ENCODE measurements at places on chromosomes 16 and 17.

DNA sequence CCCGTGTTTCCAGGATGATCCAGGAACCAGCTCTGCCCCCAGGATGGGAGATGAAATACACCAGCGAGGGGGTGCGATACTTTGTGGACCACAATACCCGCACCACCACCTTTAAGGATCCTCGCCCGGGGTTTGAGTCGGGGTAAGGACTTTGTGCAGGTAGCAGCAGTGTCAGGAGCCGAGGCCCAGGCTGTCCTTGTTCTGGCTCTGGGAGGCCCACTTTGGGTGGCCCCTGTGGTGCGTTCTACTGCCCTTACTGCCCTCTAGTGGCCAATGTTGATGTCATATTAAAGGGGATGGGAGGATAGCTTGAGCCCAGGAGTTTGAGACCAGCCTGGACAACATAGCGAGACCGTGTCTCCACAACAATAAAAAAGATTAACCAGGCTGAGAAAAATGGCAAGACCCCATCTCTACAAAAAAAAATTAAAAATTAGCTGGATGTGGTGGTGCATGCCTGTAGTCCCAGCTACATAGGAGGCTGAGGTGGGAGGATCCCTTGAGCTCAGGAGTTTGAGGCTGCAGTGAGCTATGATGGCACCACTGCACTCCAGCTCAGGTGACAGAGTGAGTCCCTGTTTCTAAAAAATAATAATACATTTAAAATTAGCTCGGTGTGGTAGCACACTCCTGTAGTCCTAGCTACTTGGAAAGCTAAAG lies 20.9 kb upstream of the CLEC18A start:
- DNase-seq: peak; percentile 22

DNA sequence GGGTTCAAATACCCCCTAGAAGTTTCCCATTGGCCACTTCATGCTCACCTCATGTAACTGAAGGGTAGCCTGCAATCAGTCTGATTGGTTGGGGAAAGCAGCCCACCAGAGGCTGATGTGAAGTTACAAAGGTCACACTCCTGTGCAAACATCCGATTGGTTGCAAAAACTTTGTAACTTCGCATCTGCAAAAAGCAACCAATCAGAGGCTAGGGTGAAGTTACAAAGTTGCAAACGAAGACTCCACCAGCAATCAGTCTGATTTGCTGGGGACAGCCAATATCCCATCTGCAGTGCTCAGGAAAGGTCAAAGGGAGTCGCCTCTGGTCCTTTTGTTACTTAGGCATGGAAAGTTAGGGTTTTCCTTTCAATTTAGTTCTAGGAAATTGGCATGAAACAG lies 40.1 kb downstream of the TAOK1 start:
- DNase-seq: no peak

- DNase-seq: no peak
Observed at GRCh38 chr17:63649813-63650212, 27.6 kb downstream of the MAP3K3 start.

GRCh38 chr17:34015253-34015652 lies 239.8 kb upstream of the CCL2 start:
- no peak for DNase-seq

GRCh38 chr17:80259457-80260068 lies 1.1 kb upstream of the RNF213 start:
- DNase-seq: no peak

- DNase-seq: no peak
Observed at GRCh38 chr17:17035920-17036523, 6.2 kb upstream of the MPRIP start.

DNA sequence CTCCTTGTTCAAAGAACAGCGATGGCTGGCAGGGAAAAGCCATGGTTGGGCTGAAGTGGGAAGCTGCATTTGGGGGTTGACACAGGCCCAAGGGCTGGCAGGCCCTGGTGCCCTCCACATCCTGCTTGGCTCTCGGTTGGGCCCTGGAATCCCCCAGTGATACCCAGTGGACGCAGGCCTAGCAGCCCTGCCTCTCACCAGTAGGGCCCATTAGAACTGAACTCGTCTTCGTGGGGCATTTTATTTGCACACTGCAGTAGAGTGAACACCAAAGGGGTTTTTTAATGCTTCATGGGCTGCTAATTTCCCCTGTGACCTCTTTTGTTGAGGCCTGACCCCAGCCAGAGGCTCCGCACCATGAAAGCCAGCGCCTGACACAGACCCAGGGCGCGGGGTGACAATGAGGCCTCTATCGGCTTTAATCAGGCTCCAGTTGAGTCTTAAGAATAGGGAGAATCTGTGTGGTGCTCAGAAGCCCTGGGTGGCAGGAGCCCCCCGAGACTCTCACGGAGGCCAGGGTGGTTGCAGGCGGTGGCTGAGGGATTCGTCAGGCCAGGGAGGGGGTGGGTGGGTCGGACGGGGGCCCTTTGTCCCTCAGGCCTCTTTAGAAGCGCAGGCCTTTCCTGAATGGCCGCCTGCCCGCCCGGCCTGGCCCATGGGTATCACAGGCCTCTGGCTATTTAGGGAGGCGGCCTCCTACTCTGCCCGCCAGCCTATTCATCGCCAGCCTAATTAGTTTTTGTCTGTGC lies 199.3 kb downstream of the NTN1 start:
- DNase-seq: no peak

DNA sequence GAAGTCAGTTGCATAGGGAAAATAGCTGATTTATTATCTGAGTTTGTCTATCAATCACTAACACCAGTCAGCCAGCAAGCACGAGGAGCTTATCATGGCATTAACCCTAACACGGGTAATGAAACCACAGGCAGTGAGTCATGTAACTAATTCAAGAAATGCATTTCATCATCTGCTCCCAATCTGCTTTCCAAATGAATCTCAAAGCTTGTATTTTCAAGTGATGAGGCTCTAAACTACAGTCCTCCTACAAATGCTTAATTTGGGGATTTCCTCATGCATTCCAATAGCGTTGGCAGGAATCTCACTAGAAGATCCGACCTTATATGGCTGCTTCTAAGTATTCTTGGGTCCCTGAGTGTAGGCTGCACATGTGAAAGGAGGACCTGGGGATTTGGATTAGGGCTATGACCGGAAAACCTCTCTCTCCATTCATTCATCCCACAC lies 118.4 kb upstream of the HSBP1 start:
- peak; percentile 5 for DNase-seq

GRCh38 chr16:58850019-58850677 lies 116.0 kb upstream of the GOT2 start:
- DNase-seq: no peak

DNA sequence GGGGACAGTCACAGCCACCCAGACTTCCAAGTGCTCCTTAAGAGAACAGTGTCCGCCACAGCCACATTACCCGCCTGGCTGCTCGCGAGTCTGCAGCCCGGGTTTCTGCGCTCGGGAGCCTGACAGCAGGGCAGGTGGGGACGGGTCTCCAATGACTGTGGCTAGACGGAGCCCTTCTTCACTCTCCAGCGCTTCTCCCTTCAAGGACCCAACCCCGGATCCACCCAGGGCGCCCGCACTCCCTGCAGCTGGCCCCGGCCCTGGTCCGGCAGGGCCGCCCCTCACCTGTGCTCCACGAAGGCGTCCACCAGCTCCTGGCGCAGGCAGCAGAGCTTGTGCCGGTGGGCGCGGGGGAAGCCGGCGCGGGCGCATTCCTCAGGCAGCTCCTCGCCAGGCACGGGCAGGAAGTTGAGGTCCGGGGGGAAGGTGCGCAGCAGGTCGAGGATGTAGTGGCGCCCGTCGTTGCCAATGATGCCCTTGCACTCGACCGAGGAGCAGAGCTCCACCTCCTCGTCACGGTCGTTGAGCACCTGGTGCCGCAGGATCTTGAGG lies 13.9 kb downstream of the CLUH start:
- no peak for DNase-seq

GRCh38 chr16:18024611-18025010 lies 311.9 kb downstream of the NPIPA8 start:
- no peak for DNase-seq

- DNase-seq: no peak
Observed at GRCh38 chr17:65433592-65433991, 127.9 kb downstream of the AXIN2 start.

- no peak for DNase-seq
Observed at GRCh38 chr17:19295473-19296135, 58.4 kb downstream of the EPN2 start.

DNA sequence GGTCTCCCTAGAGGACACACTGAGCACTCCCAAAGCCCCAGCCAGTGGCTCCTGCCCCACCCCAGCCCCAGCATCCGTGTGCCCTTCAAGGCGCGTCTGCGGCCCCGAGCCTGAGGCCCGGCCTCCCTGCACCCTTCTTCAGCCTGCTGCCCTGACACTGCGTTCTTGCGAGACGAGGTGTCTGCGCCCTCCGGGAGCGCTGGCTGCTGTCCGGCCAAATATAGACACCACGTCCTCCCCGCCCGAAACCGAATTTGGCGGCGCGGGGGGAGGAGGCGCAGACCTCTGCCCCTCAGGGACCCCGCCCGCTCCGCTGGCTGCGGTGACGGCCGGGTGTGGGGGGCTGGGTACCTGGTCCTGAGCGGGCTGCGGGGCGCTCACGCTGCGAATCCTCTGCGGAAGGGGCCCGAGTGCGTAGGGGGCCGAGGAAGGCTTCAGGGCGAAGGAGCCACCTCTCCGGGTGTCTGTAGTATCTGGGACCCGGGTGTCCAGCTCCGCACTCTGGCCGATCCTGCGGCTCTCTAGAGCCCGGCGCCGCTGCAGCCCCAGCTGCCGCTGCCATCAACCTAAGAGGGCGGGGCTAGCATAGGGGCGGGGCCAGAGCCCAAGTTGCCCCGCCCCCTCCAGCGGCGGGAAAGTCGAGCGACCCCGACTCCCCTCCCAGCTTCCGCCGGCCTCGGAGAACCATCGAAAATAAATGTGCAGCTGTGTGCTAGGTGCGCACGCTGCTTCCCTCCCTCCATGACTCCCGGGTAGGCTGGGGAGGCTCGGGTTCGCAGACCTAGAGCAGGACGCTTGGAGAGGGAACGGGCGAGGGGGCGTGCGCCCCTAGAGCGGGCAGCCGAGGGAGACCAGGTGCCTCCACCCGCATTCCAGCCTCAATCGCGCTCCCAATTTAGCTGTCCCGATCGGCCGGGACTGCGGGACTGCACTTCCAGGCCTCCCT lies at the start of gene CORO6:
TSS of gene CORO6 (minus strand) at position 576 of the 946 bp plus-strand sequence. CDS start 1,491 bp downstream, outside the sequence.
- DNase-seq: peak; percentile 54

- DNase-seq: peak; percentile 97
Observed at GRCh38 chr16:70380919-70381603, 34.4 kb downstream of the DDX19A start.

GRCh38 chr17:28193241-28193640 lies 125.8 kb upstream of the TMEM97 start:
- DNase-seq: no peak

DNA sequence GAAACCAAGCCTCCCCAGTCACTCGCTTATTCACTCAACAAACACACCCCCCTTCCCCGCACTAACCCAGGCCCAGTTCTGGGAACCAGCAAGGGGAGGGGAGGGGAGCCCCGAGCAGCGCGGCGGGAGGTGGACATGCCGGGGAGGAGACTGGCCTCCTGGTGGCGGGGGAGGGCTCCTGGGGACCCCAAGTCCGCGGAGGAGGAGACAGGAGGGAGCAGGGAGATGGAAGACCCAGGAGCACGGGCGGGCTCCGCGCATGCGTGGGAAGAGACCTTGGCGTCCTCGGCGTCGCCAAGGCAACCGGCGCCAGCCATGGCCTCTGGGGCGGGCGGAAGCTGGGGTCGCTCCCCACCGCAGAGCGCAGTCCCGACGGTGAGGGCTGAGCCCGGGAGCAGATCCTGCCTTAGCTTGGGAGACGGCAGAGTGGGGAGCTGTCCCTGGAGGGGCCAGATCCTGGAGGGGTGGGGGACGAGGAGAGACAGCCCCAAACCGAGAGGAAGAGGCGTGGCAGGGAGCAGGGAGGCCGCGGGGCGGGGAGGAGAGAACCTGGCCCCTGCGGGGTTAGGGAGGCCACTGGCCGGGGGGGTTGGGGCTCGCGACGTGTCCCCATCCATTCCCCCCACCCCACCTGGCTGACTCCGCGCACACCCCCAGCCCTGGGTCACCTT lies at the start of gene PRR29:
TSS of gene PRR29 (plus strand) at position 302 of the 671 bp plus-strand sequence. CDS start at position 316, 14 bp downstream.
- DNase-seq: peak; percentile 58

DNA sequence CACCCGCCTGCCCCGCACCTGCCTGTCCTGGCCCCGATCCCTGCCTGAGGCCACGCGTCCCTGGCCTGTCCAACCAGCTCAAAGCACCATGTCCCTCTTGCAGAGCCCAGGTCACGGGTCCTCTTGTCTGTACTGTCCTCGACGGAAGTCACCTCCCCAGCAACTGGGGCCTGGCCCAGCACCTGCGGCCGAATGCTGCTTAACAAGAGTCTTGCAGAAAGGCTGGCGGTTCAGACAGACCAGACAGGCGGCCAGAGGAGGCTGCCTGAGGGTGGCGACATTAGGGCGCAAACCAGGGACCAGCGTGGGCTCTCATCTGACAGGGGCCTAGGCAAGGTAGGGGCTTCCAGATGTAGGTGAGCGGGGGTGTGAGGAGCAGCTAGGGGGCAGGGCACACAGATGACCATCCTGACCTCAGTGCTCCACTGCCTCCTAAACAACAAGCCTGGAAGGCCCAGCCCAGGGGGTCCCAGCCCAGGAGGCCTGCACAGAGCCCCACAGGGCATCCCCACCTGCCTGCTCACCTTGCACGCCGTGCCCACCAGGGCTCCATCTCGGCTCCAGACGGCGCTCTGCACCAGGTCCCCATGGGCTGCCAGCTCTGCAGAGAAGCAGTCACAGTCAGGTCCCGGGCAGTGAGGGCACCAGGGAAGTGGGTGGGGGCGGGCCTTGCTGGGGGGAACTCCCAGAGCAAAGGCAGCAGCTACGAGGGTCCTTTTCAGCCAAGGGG lies 11.3 kb downstream of the CORO7 start:
- DNase-seq: no peak

GRCh38 chr17:45687594-45687993 lies 96.5 kb upstream of the CRHR1 start:
- DNase-seq: no peak

DNA sequence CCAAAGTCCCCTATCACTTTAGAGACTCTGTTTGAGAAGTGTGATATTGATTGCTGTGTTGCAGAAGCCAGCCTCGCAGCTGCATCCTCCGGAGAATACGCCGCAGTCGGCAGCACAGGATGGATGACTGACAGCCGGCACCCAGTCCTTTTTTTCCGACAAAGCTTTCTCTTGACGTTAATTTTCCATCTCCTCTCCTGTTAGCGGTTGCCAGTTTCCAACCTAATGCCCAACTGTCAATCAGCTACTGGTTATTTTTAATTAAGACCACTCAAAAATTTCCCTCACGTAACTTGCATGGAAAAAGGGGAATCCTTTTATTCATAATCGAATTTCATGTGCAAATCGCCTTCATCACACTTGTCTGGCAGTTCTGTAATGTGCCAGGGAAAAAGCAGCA lies 953.9 kb downstream of the CDH11 start:
- DNase-seq: no peak

- peak; percentile 10 for DNase-seq
Observed at GRCh38 chr17:51200295-51200694, 34.1 kb downstream of the NME2 start.

GRCh38 chr16:58425756-58426494 lies 33.7 kb downstream of the GINS3 start:
- peak; percentile 32 for DNase-seq

DNA sequence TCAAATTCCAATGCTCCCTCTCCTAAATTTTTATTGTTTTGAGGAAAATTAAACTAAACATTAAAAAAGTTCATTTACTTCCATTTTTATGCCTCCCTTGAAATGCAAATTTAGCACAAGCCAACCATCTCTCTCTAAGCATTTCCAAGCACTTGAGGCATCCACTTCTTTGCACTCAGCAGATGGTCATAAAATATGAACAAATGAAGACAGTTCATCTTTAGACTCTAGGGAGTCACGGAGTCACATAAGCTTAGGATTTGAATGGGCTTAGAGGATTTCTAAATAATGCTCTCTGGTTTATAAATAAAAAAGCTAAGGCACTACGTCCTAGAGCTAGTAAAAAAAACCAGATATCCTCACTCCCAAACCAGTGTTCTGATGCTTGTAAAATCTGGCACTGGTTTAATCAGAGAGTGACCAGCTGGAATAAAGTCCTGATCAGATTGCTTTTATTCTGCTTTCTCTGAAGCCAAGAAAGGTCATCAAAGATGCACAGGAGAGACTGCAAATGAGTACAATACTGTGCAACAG lies 204.2 kb downstream of the CA10 start:
- DNase-seq: no peak

All from T-helper 2 cell treated with Interferon-gamma antibody and Interleukin-4, amounts not matched to agents 5 μg/mL and 100 μg/mL, for 36 hours (primary cell).